Left renal pelvis (tissue), 4 donors: ENCODE measurements at places on chromosomes 7 and 10.

DNA sequence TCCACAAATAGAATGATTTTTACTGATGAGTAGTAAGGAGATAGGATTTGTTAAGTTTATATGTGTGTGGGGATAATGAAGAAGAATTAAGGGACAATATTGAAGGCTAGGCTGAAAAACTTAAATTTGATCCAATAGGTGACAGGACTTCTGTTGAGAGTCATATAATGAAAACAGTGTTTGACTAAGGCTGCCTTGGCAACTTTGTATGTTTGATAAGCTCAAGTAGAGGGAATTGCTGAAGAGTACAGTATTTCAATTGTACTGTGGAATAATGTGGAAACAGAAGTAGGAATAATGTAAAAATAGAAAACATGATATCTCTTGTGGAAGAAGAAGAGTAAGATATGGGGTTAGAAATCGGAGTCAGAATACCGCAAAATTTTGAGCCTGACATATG is 10.5 kb downstream of the R3HCC1L start:
- no peak for DNase-seq

DNA sequence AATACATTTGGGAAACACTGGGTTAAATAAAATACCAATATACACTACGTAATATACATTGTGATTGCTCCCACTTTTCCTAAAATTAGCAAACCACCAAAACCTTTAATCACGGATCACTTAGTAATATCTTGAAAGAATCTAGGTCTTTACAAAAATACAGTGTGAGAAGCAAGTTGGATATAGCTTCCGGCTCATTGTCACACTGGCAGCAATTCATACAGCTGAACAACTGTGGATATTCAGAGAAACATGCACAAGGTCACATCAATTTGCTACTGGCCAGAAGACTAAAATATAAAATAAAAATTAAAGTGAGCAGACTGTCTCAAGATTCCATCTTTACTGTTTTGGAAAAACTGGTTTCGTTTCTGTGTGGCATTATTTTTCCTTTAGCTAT is 69.1 kb downstream of the ZNF438 start:
- DNase-seq: no peak

GRCh38 chr7:43462836-43463235 is 120.1 kb upstream of the STK17A start:
- no peak for DNase-seq

DNA sequence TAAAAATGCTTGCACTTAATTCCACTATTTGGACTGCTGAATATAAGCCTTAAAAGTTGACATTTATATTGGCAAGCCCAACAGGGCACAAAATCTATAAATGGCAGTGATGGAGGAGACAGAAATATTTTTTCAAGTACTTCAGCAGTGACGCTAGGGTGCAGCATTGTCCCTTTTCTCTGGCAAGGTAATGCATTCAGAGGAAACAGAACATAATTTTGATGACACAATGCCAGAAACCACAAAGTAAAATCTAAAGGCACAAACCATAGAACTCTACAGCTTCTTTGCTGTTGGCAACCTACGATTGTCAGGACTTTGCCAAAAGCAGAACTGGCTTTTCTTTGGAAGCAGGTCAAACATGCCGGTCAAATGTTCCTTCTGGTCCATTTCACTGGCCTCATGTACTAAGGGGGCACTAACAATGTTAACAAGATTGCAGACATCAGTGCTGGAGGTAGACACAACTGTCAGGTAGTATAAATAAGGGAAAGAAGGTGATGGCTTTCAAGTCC is 30.9 kb upstream of the FAM133B start:
- peak; percentile 48 for DNase-seq

GRCh38 chr7:18288322-18289037 is 207.1 kb upstream of the HDAC9 start:
- DNase-seq: no peak

DNA sequence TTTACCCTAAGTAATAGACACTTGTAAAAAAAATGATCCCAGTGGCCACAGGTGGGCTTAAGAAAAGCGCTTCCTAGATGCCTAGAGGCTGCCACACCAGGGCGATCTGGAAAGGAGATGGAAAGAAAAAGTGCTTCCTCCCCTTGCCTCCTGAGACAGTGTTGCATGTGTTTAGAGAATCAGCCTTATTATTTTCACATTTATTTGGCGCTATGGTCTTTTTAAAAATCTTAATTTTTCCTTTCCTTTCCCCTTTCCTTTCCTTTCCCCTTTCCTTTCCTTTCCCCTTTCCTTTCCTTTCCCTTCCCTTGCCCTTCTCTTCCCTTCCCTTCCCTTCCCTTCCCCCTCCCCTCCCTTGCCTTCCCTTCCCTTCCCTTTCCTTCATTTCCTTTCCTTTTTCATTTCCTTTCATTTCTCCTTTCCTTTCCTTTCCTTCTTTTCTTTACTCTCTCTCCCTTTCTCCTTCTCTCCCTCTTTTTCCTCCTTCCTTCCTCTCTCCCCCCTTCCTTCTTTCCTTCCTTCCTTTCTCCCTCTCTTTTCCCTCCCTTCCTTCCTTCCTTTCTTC is 7.1 kb upstream of the MKX start:
- DNase-seq: no peak

- no peak for DNase-seq
Measured at GRCh38 chr7:70104243-70104642, 506.0 kb downstream of the AUTS2 start.

GRCh38 chr7:8134089-8134733 is 127.8 kb downstream of the ICA1 start:
- no peak for DNase-seq

DNA sequence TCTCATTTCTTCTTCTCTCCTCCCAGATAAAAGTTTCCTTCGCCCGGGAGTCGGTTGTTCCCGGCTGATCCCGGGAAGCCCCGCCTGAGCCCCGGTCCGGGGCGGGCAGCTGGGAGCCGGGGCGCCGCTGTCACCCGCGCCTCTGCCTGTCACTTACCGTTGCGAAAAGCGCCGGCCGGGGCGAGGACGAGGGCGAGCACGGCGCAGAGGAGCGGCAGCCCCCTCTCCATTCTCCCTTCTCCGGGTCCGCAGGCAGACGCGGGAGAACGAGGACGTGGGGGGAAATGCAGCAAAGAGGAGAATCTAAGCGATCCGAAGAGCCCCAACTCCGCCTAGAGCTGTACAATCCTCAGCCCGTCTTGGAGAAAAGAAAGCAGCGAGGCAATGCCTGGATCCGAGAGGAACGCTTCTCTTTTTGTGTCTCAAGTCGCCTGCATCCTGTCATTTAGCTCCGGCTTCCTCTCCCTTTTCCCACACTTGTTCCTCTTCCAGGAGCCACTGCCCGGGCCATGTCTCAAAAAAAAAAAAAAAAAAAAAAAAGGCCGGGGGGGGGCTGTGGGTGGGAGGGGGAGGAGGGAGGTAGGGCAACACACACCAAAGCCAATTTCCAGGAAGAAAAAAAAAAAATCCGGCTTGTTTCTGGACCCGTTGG is at the start of gene NRP1:
NRP1 (minus strand) TSS at position 515 of the 652 bp plus-strand sequence; CDS start at position 230, 285 bp downstream.
- DNase-seq: no peak

GRCh38 chr10:128151031-128151430 is 24.8 kb upstream of the MKI67 start:
- DNase-seq: no peak

DNA sequence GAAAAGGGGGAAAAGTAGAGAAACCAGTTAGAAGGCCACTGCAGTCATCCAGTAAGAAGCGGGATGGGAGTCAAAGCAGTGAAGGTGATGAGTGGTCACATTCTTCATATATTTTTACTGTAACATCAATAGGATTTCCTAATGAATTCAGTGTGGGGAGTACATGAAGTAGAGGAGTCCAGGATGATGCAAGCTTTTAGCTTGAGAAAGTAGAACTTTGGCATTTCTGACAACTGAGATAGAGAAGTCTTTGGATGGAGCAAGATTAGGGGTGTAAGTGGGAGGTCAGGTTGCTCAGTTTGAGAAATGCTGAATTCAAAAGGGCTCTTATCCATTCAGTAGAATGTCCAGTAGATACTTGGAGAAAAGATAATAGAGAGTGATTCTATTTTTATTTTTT is 264.1 kb upstream of the DGKB start:
- no peak for DNase-seq

GRCh38 chr7:120169996-120170783 is 102.8 kb upstream of the KCND2 start:
- no peak for DNase-seq

DNA sequence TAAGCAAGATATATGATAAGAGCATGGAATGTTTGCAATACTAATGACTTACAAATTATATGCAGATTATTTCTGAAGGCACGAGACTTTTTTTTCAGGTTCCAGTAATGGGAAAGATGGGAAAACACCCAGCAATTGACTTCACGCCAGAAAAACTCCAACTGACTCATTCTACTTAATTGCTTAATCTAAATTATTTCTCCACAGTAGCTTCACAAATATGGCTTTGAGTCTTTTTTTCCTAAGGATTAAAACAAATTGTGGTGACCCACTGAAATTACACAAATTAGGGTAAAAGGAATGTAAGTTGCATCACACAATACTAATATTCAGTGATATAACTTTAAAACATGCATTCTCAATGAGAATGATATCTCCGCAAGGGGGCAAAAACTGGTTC is 138.7 kb downstream of the GNAI1 start:
- no peak for DNase-seq

DNA sequence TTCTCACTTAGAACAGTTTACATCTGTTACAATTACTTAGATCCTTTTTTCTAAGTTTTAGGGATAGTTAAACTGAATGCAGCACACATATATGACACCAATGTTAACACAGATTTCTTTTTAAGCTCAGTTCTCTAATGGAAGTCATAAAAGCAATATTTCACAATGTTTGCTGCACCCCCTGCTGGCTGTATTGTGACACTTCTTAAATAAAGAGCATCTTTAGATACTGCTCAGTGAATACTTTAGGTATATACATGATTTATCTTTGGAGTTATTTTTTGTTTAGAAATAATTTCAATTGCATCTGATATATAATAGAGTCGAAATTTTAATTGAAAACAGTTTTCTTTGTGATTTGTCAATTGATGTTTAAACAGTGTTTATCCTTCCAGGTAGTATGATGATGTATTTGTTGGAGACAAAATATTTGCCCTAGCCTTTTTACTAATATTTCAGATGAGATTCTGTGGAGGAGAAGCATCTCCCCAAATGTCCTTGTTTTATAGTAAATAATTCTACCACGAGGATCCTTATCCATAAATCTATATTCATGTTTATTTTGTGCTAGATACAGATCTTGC is 174.4 kb downstream of the ST7 start:
- DNase-seq: peak; percentile 29

- no peak for DNase-seq
Measured at GRCh38 chr7:1236831-1237701, 4.4 kb downstream of the UNCX start.

DNA sequence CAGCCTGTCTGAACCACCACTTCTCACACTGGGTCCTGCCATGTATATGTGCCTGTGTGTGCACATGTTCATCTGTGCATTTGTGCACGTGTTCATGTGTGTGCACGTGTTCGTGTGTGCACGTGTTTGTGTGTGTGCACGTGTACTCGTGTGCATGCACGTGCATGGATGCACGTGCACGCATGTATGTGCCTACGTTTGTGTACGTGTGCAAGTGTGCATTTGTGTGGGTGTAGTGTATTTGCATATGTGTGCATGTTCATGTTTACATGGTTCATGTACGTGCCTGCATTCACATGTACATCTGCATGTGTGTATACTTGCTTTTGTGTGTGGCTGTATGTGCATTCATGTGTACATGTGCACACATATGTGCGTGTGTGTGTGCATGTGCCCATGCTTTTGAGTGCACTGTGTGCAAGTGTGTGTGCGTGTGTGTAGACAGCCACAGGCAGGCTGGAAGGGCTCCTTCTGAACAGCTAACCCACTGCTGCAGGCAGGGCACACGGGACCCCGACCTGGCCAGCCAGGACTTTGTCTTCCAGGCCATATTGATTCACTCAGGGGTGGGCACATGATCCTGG is 28.2 kb downstream of the SLC29A4 start:
- no peak for DNase-seq

GRCh38 chr7:29328045-29328444 is 133.5 kb downstream of the CHN2 start:
- no peak for DNase-seq

- no peak for DNase-seq
Measured at GRCh38 chr10:85542936-85543730, 823.5 kb downstream of the GRID1 start.

GRCh38 chr7:280461-280860 is 9.5 kb upstream of the FOXL3 start:
- no peak for DNase-seq

- no peak for DNase-seq
Measured at GRCh38 chr10:7756360-7756992, 31.3 kb downstream of the KIN start.

DNA sequence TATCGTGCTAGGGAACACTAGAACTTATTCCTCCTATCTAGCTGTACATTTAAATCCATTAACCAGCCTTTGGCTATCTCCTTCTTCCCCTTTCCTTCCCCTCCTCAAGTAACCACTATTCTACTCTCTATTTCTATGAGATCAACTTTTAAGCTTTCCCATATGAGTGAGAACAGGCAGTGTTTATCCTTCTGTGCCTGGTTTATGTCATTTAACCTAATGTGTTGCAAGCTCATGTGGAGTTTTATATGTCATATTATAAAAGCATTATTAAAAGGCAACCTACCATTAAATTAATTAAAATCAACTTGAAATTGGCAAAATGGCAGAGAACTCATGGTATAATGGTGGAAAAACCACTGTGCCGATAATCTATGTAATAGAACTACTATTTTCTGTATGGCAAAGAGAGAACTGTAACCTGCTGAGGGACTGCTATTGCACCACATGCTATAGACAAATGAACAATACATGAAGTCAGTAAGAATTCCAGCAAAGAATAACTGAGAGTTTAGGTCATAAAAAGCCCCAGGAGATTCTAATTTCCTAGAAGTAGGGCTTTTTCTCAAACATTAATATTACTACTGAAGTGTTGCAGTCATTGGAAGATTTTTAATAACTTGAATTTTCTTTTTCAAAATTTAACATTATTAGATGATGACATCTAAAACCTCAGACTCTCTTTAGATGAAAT is 81.8 kb downstream of the LRRN3 start:
- DNase-seq: no peak

DNA sequence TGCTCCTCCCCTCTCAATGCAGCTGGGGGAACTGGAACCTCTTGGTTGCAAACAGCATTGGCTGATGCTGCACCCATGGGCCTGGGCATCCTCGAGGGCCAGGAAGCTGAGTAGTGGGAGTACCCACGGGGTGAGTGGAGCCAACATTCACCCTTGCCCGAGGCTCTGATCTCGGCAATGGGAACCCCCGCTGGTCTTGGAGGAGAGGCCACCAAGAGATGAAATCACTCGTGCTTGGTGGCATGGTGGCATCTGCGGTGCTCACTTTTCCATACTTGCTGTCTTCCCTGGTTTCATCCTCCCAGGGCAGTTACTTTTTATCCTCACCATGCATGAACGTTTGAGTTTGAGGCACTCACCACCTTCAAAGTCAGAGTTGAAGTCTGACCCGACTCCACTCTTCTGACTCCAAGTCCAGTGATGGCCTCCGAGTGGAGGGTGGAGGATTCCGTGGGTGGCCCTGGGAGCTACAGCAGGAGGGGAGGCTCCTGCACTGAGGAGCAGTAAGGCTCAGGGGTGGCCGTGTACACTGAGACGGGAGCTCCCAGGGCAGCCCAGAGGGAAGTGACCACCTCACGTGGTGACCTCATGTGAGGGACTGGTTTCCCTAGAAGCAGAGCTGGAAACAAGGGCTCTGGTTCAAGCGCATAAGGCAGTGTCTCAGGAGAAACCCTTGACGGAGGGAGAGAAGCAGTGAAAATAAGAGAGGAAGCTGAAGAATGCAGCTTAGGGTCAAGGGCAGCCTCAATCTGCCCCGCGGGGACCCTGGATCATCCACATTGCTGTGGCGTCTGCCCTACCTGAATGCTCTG is 349.1 kb downstream of the TCERG1L start:
- no peak for DNase-seq
